ENCODE measurements at places on chromosomes 1 and 21. TPM values are rescaled to one million over a fixed set of nuclear protein-coding genes. Genes with fewer than 3 reads are reported as not detected.

Gene PPFIA4
- polyA plus RNA-seq = 4.5 TPM

Gene SYNC
- 4.7 TPM for polyA plus RNA-seq

Gene DAB1
- 1.5 TPM for polyA plus RNA-seq

Gene TEKT2
- polyA plus RNA-seq = 10.0 TPM

Gene HES3
- not detected for polyA plus RNA-seq

Gene KRTAP22-1
- not detected for polyA plus RNA-seq

Gene TMPRSS3
- polyA plus RNA-seq = 0.64 TPM

Gene ATP8B2
- 35.4 TPM for polyA plus RNA-seq

Gene SH3BGR
- polyA plus RNA-seq = 3.9 TPM

Gene NUDT17
- 11.7 TPM for polyA plus RNA-seq

DNA sequence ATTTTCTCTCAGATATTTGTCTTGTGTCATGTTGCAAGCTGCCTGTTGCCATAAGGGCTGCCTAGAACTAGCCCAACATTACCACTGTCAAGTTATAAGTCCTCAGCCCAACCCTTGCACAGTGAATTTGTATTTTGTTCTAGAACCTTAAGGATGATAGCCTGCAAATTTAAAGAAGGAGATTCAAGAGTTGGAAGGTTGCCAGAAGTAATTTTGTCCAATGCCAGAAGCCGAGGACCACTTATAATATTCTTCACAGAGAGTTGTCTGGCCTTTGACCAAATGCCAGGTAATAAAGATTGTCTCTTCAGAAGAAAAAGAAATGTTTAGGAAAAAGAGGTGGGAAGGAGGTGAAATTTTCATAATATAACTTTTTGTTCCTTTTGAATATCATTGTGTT is 40.5 kb upstream of the SUCO start:
- no peak for DNase-seq

- no peak for DNase-seq
These were observed 12.1 kb downstream of the PLXNA2 start for GRCh38 chr1:208231881-208232661.

DNA sequence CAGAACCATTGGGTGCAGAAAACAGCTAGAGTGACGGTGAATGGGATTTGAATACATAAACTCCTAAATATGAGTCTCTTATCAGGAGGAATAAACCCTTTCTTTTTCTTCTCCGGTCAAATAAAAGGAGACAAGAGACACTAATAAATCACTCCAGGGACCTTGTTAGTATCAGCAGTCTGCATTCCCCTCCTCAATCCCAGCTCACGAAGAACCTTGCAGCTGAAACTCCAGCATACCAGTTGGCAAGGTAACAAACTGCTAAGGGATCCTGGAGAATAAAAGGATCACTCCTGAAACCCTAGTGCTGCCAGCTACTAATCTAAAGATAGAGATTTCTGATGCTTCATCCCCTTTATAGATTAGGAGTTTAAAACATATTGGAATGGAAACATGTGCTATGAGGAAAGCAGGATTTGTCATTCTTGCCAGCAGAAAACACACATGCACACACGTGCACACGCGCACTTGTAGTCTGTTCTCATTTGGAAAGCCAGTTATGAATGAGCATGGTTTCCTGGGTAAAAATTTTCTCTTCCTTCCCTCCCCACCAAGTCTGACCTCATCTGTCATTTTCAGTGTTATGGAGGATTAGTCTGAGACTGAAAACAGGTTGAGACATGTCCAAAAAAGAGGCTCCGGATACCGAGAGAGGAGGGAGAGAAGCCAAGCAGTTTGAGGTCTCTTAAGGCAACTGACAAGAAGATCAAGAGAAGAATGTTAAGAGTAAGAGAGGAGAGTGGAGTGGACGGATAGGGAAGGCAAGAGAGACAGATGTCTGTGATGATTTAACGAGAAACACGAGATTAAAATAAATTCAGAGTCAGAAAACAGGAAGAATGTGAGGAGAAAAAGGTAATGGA is 10.9 kb downstream of the IER5 start:
- DNase-seq = no peak

- no peak for DNase-seq
These were observed 17.1 kb upstream of the UBL4B start for GRCh38 chr1:110094931-110095654.

DNA sequence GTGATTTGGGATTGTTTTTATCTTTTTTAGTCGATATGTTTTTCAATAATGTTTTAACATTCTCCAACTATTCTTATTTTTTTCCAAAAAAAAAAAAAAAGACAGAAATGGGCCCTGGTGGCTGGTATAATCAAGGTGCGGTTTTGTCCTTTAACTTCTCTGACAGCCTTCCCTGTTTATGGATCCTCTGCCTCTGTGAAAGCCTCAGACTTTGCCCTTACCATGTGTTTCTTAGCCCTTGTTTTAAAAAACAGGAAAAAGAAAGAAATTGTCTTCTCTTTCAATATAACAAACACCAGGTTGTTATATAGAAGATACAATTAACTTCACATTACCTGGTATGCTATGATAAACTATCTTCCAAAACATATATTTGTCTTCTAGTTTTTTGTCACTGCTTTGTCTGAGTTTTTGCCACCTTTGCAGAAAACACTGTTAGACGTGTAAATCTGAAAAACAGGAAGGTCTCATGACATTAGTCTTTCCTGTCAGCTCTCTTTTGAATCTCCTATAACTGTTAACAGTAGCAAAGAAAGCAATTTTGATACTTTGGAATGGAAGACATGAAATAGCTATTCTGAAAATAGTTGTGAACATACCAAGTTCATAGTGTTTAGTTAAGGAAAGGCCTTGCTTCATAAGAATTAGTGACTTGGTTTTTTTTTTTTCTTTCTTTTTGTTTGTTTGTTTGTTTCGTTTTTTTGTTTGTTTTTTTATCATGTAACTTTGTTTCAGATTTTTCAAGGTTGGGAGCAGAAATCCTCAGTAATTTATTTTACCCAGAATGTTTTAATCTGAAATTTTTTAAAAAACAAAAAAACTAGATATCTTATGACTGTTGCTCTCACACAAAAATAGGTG is 31.7 kb upstream of the CACYBP start:
- no peak for DNase-seq

- DNase-seq = no peak
These were observed 67.5 kb upstream of the ACOT11 start for GRCh38 chr1:54480525-54480848.

DNA sequence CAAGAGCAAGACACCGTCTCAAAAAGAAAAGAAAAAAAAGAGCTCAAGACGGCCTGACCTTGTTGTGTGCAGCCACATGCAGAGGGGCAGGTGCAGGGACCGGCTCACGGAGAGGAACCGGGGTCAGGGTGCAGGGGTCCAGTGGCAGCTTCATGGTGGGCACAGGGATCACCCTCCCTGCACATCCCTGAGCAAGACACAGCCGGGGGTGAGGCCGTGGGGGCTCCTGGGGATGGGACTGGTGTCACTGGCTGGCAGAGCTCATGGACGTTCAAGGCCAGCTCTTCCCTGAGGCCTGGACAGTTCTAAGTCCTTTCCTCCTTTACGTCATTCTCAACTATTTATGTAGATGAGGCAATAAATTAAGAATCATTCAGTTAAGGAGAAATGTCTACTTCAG is 6.6 kb upstream of the TMEM240 start:
- no peak for DNase-seq

DNA sequence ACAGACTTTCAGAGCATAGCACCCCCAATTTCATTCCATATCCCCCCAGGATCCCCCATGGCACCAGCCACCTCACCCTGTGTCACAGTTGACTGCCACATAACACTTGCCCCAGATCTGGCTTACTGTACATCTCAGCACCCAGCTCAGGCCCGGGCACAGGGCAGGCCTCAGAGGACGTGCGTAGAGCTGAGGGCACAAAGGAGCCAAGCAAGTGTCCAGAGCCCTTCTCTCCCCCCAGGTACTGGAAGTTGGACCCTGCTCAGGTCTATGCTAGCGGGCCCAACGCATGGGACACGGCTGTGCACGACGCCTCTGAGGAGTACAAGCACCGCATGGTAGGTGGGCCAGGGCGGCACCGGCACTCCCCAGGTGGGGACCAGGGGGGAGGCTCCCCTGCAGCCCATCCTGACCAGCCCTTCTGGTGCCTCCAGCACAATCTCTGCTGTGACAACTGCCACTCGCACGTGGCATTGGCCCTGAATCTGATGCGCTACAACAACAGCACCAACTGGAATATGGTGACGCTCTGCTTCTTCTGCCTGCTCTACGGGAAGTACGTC is 8.0 kb upstream of the SYTL1 start:
- DNase-seq = no peak

DNA sequence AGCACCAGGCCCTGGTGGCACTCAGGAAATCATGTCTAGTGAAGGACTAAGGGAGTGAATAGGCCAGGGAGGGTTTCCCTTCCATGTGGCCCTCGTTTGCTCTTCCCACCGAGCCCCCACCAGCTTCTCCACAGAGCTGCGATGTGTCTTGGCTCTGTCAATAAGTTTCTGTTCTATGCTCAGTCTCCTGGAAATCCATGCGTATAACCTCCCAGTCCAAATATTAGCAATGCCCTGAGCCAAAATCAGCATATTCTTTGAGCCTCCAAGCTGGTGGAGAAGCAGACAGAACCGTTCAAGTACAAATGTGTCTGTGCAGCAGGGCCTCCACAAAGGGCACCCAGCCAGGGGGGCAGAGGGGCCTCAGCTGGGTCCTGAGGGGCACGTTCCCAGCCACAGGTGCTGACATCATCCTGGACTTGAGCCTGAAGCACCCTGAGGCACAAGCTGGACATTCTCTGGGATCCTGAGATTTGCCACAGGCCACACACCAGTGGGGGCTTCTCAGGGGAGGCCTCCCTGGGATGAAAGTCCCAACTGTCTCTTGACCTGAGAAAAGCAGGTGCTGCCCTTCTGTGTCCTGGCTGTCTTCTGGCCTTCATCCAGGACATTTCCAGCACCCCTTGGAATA is 350.5 kb upstream of the VAMP3 start:
- DNase-seq = no peak

DNA sequence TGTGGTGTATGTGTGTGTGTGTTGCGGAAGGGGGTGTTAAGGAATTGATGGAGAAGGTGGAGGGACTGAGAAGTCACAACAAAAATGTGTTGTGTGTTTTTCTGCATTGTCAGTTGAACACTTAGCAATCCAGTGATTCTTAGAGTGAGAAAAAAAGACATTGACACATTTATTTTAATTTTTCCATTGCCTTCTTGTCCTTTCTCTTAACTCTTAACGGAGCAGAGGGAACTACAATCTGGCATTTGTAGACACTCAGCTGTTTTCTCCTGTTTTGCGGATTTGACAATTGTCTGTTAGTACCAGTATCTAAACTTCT is 725 bp downstream of the C1orf53 start:
- no peak for DNase-seq

DNA sequence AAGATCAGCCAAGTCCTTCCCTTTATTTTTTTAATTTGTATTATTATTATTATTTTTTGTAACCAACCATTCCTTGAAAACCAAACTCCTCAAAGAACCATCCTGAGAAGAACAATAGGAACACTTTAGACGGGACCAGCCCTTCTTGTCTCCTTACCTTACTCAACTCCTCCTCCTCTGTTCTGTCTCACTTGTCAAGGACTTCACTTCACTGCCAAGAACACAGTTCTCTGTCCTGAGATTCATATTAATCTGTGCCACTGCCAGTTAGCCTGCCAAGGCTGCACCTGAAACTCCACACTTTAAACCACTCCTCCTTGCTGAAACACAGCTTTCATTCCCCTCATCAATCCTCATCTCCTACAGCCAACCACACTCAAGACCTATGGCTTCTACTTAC is 73.8 kb upstream of the ATP1A1 start:
- no peak for DNase-seq

GRCh38 chr1:145961425-145962156 is 2.8 kb downstream of the ANKRD34A start:
- no peak for DNase-seq

GRCh38 chr21:34942911-34943310 is 106.2 kb downstream of the RUNX1 start:
- DNase-seq = no peak

GRCh38 chr1:214567481-214567980 is 16.1 kb upstream of the PTPN14 start:
- DNase-seq = no peak

- DNase-seq = no peak
These were observed 30.8 kb upstream of the RD3 start for GRCh38 chr1:211522804-211523203.

DNA sequence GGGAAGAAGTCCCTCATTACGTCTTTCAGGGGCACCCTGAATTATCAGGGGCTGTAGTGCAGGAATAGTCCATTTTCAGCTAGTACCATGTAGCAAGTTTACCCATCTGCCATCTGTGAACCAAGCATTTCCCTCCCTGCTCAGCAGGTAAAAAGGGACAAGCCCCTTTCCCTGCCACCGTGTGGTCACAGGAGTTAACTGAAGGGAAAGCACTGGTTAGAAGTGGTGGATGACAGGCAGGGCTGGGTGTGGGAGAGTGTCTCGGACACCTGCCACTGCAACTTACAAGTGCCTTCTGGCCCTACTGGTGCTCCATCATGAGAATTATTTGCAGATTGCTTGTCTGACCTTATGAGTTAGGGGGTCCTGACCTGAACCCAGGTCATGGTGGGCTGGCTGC is 32.0 kb upstream of the IGSF5 start:
- no peak for DNase-seq

DNA sequence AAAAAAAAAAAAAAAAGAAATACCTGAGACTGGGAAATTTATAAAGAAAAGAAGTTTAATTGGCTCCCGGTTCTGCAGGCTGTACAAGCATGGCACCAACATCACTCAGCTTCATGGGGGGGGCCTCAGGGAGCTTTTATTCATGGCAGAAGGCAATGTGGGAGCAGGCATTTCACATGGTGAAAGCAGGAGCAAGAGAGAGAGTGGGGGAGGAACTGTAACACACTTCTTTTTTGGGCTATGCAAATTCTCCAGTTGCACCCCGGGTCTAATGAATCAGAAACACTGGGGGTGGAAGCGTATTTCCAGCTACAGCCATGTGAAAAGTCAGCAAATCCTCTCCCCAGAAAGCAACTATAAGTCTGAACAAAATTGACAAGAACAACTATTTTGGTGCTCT is 11.8 kb upstream of the SOD1 start:
- no peak for DNase-seq
